ENCODE measurements at places on chromosomes 6 and 20.

GRCh38 chr20:11274141-11274594, 600.4 kb upstream of the JAG1 start:
- DNase-seq, result peak; percentile 63

GRCh38 chr6:70375166-70375565, 38.1 kb upstream of the FAM135A start:
- DNase-seq, result no peak

- DNase-seq, result no peak
Observed at GRCh38 chr6:41411961-41412360, 76.6 kb downstream of the NCR2 start.

DNA sequence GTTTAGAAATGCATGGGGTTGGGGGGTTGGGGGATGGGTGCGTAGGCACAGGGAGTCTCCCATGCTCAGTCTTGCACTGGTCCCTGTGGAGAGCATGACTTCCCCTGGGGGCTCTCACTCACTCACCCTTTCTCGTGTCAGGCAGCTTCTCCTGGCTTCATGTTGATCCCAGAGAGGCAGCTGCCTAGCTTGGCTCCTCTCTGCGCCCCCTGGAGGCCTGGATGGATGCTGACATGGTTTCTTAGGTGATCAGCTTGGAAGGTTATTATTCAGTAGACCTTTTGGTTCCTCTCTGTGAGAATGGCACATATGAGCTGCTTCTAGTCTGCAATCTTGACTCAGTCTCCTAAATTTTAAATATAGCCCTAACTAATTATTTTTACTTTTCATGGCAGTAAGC, 109.3 kb upstream of the FAM83B start:
- DNase-seq, result no peak

DNA sequence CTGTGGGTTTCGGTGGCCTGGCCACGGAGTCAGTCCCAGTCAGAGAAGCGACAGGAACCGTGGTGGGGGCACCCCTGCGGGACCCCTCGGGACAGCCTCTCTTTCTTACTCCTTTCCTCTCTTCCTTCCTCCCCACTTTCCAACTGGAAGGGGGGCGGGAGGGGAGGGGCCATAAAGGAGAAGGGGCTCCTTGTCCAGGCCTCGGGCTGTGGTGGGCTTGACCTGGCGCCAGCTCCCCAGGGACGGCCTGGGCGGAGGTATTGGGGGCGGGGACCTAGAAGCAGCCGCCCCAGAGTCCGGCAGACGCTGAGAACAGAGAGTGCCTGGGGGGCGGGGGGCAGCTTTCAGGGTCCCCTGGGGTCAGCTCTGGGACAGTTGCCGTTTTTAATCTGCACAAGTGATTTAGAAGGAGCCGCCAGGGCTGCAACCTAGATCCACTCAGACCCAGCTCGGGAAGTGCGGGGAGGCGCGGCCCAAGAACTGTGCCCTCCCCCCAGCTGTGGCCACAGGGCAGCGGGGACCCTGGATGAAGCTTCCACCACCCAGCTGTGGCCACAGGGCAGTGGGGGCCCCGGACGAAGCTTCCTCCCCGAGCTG, 6.4 kb upstream of the ABHD16B start:
- DNase-seq, result no peak

GRCh38 chr6:3364391-3364790, 92.5 kb downstream of the SLC22A23 start:
- no peak for DNase-seq

GRCh38 chr6:130161683-130162404, 60.9 kb downstream of the SAMD3 start:
- no peak for DNase-seq

DNA sequence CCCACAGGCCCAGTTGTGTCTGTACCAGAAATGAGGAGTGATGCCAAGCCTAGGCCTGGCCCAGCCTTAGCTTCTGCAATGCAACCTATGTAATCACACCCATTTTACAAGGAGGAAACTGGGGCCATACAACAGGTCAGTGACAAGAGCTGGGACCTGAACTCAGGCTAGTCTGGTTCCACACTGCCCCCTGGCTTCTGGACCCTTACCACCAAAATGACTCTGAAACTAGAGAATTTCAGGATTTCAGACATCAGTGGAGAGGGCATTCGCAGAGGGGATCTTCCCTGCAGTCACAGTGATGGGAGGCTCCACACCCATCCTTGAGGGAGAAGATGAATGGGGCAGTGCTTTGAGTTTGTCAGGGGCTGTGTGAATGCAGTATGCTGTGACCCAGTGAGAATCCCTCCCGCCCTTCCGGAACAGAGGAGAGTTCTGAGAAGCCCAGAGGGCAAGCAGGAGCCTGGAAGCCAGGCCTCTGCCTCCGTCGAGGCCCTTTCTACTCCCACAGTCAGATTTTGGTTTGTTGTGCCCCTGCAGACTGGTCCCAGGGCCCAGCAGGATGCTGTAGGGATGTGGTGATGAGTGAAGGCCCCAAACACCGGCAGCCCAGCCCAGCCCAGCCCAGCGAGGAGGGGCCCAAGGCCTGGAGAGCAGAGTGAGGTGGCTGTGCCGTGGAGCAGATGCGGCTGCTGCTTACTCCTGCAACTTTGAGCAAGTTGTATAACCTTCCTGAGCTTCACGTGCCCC, 48.1 kb upstream of the MYL9 start:
- no peak for DNase-seq

- no peak for DNase-seq
Observed at GRCh38 chr20:44615876-44616603, 33.7 kb downstream of the PKIG start.

- DNase-seq, result no peak
Observed at GRCh38 chr6:16124198-16125180, 4.4 kb upstream of the MYLIP start.

DNA sequence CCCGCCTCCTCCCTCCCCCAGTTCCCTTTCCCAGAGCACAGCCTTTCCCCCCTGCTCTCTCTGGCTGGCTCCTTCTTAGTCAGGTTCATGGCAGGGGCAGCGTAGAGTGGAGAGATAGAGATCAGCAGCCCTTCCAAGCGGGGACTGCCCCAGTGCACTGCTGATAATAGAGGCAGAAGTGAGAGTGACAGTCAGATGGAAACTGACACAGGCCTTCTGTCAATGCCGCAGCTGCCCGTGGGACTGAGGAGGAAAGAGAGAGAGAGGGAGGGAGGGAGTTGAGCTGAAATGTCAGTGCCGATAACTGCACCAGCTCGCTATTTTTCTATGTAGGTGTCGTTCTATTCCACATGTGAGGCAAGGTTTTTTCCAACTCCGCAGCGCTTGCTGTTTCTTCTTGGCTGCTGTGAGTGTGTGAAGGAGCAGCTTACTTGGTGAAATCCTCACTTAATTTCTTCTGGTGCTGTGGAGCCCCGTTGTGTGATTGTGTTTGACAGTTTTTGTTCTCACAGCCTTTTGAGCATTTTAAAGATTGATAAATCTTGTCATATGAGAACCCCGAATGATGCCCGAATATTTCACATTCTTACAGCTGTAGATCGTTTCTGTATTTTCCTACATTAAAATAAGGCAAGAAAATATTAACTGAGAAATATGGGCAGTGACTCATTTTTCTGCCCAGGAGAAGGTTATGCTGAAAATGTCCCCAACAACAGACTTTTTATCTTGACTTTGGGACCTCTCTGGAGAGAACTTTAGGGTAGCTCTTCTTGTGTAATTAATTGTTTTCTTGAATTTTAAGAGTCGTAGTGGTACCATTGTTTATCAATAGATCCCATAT, 386.4 kb upstream of the MMS22L start:
- DNase-seq, result no peak

GRCh38 chr20:48739395-48740291, 88.2 kb downstream of the PREX1 start:
- DNase-seq, result no peak

- DNase-seq, result no peak
Observed at GRCh38 chr6:113857556-113858479, 673 bp downstream of the MARCKS start.

- no peak for DNase-seq
Observed at GRCh38 chr6:87661503-87661902, 40.5 kb downstream of the AKIRIN2 start.

DNA sequence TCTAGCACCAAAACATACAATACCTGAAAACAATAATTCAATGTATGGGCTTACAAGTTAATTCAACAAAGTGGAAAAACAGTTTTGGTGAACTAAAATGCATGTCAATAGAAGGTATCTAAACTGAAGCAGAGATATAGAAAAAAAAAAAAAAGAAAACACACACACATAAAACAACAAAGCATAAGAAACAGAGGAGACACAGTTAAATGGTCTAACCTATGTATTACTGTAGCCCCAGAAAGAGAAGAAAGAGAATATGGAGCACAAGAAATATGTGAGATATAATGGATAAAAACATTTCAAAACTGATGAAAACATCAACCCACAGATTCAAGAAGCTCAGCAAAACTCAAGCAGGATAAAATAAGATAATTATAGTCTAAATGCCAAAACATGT, 118.7 kb downstream of the MAP3K5 start:
- DNase-seq, result no peak

- no peak for DNase-seq
Observed at GRCh38 chr6:168049706-168050224, 29.2 kb downstream of the FRMD1 start.

GRCh38 chr6:150355932-150356331, 12.9 kb upstream of the IYD start:
- DNase-seq, result no peak

DNA sequence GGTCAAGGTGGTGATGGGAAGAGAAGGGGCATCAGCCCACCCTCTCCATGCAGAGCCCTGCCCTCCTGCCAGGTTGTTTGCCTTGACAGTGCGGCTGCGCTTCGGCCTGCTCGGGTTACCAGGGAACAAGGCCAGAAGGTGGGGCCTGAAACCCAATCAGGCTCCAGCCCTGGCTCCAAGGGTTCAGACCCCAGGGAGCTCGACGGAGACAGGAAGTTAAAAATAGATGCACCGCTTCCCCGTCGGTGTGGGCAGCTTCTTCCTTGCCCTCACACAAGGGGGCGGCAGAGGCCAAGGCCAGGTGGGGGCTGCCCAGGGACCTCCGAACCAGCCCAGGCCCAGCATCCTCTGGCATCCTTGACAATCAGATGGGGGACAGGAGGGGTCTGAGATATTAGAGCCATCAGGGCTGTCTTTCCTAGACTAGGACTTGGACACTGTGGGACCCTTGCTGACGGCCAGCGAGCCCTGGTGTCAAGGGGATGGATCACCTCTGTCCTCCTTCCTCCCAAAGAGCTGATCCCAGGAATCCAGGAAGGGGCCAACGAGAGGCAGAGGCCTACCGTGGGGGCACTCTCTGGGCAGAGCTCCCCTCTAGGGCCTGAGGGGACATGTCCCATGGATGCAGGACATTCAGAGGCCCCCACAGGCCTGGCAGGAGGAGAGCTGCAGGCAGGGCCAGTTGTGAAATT, 65.2 kb downstream of the RIPOR3 start:
- no peak for DNase-seq

DNA sequence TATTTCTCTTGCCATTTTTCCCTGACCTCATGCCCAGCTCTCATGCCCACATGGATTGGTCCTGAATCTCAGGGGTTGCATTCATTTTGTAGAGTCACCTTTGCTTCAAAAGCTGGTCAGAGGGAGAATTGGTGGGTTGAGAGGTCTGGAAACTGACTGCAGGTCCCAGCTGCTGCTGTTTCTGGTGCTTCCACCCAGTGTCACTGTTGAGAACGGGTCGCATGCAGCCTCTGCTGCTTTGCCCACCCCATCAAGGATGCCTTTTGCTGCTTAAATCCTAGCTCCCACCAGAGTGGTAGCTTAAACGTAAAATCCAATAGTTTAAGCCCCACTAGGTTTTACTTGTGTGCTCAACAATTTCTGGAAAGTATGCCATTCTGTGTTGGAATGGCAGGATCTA, 211.4 kb upstream of the TSHZ2 start:
- DNase-seq, result no peak

DNA sequence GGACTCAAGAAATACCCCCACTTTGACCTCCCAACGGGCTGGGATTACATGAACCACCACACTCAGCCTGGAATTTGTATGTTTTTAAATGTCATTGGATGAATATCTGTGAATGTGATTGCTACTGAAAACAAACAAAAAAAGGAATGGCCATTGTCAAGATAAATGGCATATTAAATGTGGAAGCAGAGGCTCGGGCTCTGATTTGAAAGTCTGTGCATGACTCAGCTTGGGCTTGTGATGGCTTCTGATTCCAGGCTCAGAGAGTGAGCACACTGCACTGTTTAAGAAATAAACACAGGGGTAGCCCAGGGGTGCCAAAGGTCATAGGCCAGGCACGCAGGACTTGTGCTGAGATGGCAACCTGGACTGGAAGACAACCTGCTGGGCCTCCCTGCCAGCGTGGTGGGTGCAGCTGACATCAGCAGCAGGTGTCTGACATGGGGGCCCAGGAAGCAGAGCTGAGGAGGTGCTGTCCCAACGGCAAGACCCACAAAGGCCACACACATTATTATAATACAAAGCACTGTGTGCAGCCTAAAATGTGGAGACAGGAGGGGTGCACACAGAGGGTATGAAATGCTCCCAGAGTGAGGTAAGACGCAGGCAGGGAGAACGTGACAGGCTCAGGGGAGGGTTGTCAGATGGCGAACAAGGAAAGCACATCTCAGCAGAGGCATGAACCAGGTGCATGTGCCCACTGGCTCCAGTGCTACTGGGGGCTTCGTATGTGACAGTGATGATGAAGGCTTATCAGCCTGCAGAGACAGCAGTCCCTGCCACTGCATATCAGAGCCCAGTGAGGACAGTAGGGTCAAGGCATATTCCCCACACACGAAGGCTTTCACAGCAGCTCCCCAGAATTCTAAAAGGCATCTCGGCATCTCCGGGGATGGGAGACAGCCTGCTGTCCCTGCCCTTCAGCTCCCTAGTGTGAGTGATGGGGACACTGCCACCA, 169.4 kb downstream of the SYNDIG1 start:
- no peak for DNase-seq

GRCh38 chr6:159871906-159872305, 18.9 kb upstream of the MAS1 start:
- no peak for DNase-seq

- no peak for DNase-seq
Observed at GRCh38 chr6:42378536-42378935, 73.2 kb downstream of the TRERF1 start.

DNA sequence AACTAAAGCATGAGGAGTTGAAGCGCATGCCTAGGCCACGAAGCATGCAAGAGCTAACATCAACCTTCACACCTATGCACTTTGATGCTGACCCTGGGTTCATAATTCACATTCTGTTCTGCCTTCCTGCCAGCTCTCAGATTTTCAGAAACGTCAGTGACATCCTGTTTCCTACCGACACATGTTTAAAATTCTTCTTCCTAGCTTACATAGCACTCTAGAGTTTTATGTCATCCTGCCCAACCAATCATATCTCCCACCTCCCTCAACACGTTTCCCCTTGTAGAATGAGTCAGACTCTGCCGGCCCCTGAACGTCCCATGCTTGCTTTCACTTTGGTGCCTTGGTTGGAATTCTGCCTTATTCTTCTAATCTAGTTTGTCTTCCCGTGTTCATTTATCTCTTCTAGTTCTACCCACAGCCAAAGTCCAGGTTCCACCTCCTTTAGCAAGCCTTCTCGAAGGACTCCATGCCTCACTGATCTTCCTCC, 97.2 kb upstream of the MAP7 start:
- DNase-seq, result no peak

GRCh38 chr6:166697113-166697512, 70.1 kb upstream of the RPS6KA2 start:
- DNase-seq, result no peak

Measured in NCI-H187 treated with DMSO at 0.1 percent for 48 hours (cell line).